Esophagus squamous epithelium (tissue), 5 donors: ENCODE measurements at places on chromosomes 13 and 19. TPM values are rescaled to one million over a fixed set of nuclear protein-coding genes. Genes with fewer than 3 reads are reported as not detected.

GRCh38 chr19:44818466-44819031, 9.6 kb downstream of the BCAM start:
- H3K36me3 ChIP-seq, result no peaks in the 10 kb centered on the region
- H3K4me1 ChIP-seq, result peaks cover 4% of the 10 kb centered on the region
- H3K27ac ChIP-seq, result no peak overlapping the region

Gene KLK2
- not detected for total RNA-seq

DNA sequence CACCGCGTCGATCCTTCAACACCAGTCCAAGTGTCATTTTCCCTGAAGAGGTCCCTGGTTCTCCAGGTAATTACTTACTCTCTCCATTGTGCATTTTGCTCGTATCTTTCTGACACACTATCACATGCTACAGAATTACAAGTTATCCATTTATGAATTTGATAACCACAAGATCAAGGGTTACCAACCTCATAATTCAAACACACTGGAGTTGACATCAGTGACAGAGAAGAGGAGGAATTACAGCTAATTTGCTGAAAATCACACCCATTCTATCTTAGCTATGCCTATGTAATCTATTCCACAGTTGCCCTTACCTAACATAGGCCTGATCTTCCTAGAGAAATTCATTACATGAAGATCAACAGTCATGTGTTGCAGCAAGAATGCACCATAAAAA, 14.2 kb downstream of the ZC3H13 start:
- H3K4me3 ChIP-seq, result no peak overlapping the region
- no peaks in the 10 kb centered on the region for H3K27me3 ChIP-seq
- DNase-seq, result no peak

GRCh38 chr13:28586439-28587173, 72.3 kb upstream of the POMP start:
- no peaks in the 10 kb centered on the region for H3K36me3 ChIP-seq
- no peak overlapping the region for H3K27ac ChIP-seq
- H3K4me1 ChIP-seq, result no peaks in the 10 kb centered on the region
- no peak for DNase-seq
- H3K27me3 ChIP-seq, result no peaks in the 10 kb centered on the region

DNA sequence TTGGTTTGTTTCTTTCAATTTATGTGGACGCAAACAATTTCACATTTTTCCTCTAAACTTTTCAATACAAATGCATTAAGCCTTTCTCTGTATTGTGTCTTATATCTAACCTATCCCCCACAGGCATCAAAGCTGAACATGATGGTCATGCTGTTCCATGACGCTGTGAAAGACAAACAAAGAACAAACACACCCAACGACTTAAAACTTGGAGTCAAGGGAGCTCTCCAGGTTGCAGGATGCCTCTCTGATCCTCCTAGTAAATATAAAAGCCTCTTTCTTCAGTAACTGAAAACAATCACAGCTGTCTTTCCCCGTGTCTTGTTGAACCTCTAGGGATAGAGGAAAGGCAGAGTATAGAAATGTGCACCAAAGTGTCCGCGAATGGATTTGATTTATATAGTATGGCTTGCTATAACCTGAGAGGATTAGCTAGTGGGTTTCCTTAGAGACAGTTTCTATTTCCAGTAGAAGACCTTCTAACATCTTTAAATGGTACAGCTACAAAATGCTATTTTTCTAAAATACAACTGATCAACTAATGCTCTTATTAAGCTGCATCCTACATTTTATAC, 43.1 kb downstream of the PCDH9 start:
- H3K27ac ChIP-seq, result no peak overlapping the region
- no peak overlapping the region for H3K4me3 ChIP-seq
- no peaks in the 10 kb centered on the region for H3K4me1 ChIP-seq
- H3K36me3 ChIP-seq, result no peaks in the 10 kb centered on the region
